ENCODE measurements at places on chromosomes 11 and 22.

DNA sequence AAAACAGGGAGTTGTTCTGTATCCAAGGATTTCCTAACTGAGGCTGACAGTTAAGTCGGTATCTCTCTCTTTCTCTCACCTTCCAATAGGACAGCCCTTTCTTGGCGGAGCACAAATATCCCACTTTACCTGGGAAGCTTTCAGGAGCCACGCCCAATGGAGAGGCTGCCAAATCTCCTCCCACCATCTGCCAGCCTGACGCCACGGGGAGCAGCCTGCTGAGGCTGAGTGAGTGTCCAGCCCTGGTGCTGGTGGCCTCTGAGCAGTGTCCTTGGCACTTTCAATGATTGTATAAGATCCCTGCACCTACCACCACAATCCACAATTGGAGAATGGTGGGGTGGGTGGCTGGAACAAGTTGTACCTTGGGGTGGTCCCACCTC, 33.7 kb downstream of the CYB5R2 start:
- DNase-seq, result no peak

DNA sequence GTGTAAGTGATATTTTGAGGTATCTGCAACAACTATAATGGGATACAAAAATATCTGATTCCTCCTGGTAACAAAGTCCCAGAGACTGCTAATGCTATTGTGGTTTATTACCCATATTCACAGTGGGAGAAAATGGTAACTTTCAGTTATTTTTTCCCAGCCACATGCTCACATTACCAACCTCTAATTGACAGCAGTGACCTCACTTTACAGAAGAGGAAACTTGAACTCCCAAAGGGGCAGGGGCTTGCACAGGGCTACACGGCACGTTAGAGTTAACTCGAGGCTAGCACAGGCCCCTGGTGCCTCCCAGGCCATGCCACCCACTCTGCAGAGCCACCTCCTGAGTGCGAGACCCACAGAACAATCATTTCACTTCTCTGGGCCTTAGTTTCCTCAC, 132.4 kb downstream of the TENM4 start:
- no peak for DNase-seq

DNA sequence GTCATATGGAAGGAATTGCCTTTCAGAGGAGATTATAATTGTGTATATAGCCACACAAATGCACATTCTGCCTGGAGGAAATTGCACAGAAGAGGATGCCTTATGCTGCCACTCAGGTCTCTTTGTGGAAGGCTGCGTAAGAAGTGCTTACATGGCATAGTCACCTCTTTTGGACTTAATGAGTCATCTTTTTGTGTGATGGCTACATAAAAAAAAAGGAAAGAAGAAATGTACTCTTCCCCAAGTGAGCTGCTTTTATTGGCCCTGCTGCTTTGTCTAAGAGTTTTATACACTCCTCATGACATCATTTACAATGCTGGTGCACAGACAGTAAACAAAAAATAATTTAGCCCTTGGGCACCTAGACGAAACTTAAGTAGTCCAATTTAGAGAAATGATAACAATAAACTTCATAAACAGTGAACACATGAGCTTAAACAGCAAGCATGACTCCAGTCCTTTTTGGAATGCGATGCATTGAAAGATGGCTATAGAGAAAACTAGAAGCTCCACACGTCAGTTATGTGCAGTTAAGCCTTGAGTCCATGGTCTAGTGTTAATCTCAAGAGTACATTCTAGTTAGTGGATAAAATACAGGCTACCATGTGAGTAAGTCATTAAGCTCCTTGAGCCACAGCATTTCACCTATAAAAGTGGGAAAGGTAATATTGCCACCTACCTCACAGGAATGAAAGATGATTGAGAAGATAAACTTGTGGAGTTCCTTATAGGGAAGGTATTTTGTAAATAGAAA, 12.0 kb downstream of the CSTPP1 start:
- no peak for DNase-seq

DNA sequence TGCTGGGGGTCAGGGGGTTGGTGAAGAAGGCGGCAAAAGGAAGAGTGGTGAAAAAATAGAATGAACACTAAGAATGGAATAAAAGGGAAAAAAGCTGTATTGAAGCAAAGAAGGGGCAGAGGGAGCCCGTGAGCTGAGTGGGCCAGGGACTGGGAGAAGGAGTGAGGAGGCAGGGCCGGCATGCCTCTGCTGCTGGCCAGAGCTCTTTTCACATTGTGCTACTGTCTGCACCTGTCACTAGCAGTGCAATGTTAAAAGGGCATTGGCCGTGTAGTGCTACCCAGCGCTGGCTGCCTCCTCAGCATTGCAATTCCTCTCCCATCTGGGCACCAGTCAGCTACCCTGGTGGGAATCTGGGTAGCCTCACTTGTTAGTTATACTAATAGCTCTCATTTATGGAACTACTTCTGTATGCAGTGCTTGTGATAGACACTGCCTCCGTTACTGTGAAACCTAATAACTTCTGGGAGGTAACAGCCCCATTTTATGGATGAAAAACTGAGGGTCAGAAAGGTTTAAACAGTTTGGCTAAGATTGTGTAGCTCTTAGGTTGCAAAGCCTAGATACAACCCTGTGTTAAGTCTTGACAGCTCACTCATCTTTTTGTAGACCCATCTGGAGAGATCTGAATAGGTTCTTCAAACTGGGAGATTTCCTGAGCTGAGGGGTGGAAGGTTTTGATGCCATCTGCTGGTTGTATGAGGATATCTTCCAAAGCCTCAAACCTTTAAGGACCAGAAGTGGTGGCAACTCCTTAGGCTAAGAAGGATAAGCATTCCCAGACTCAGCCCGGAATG, 8.5 kb downstream of the YPEL4 start:
- peak; percentile 48 for DNase-seq

GRCh38 chr11:837990-838307, 4.4 kb downstream of the POLR2L start:
- no peak for DNase-seq

GRCh38 chr11:15707971-15708370, 593.2 kb downstream of the INSC start:
- no peak for DNase-seq

- DNase-seq, result no peak
Observed at GRCh38 chr11:129023968-129024676, 81.5 kb upstream of the TP53AIP1 start.

- DNase-seq, result peak; percentile 42
Observed at GRCh38 chr11:33881651-33882503, 10.0 kb downstream of the LMO2 start.

- no peak for DNase-seq
Observed at GRCh38 chr11:126390272-126390867, 34.9 kb downstream of the ST3GAL4 start.

- peak; percentile 89 for DNase-seq
Observed at GRCh38 chr22:44664149-44664548, 37.9 kb upstream of the PRR5 start.

GRCh38 chr22:23708270-23708669, 17.5 kb downstream of the RGL4 start:
- DNase-seq, result no peak

Data from HL-60 (cell line).